ENCODE measurements at places on chromosomes 1 and 21.

GRCh38 chr1:228744356-228744755 is 9.1 kb downstream of the RHOU start:
- DNase-seq, result no peak

GRCh38 chr1:30518186-30518585 is 205.2 kb downstream of the MATN1 start:
- no peak for DNase-seq

- no peak for DNase-seq
Measured at GRCh38 chr1:168910403-168910802, 181.4 kb upstream of the DPT start.

- DNase-seq, result no peak
Measured at GRCh38 chr1:59025201-59025600, 241.4 kb upstream of the JUN start.

- no peak for DNase-seq
Measured at GRCh38 chr1:82062206-82062605, 261.5 kb downstream of the ADGRL2 start.

- no peak for DNase-seq
Measured at GRCh38 chr1:182175361-182175931, 113.9 kb upstream of the ZNF648 start.

- no peak for DNase-seq
Measured at GRCh38 chr1:48038270-48038767, 41.1 kb upstream of the TRABD2B start.

- DNase-seq, result no peak
Measured at GRCh38 chr1:38454236-38454635, 405.3 kb downstream of the RRAGC start.

- no peak for DNase-seq
Measured at GRCh38 chr1:246769306-246769705, 45.1 kb downstream of the SCCPDH start.

- no peak for DNase-seq
Measured at GRCh38 chr21:34593423-34593822, 21.5 kb downstream of the RCAN1 start.

- no peak for DNase-seq
Measured at GRCh38 chr1:94093396-94093795, 27.6 kb downstream of the ABCA4 start.

- no peak for DNase-seq
Measured at GRCh38 chr1:26274801-26275425, 5.0 kb upstream of the SH3BGRL3 start.

- no peak for DNase-seq
Measured at GRCh38 chr1:212640223-212640878, 31.8 kb downstream of the ATF3 start.

- DNase-seq, result no peak
Measured at GRCh38 chr21:35811191-35811806, 249.0 kb downstream of the SETD4 start.

GRCh38 chr1:99645699-99646531 is at the start of gene PALMD:
PALMD (plus strand) TSS chr1:99646113; CDS start chr1:99646318, 205 bp downstream.
- no peak for DNase-seq

DNA sequence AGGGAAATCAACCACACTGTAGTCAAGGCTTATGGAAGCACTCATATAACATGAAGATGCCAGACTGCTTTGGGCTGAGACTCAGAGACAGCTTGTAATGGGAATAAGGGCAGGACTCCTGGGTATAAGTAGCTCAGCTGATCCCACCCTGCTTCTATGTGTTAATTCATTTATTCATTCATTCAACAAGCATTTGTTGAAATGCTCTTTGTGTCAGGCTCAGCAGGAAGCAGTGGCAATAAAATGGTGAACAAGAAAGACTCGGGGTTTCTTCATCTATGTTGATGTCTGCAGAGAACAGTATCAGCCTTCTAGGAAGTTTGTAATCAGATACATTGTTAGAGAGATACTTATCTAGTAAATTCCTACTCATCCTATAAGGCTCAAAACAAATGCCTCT is 145.5 kb upstream of the DMRTA2 start:
- no peak for DNase-seq

DNA sequence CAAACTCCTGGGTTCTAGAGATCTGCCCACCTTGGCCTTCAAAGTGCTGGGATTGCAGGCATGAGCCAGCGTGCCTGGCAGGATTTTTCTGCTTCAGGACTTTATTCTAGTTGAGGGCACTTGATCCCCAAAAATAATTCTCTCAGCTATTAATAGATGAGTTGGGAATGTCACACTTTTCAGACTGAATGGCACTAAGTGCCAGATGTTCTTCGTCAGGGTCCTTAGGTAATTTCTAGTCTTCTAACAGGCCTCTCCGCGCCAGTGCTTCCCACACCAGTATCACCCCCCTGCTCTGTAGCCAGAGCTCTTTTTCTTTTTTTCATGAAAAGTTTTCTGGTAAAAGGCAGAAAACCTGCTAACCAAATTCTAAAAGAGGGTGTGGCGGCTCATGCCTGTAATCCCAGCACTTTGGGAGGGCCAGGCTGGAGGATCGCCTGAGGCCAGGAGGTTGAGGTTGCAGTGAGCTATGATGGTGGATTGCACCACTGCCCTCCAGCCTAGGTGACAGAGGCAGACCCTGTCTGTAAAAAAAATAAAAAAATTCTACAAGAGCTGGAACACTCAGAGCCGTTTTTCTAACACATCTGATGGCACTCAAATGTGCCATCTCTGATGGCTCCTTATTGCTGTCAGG is 6.1 kb upstream of the SARS1 start:
- no peak for DNase-seq

DNA sequence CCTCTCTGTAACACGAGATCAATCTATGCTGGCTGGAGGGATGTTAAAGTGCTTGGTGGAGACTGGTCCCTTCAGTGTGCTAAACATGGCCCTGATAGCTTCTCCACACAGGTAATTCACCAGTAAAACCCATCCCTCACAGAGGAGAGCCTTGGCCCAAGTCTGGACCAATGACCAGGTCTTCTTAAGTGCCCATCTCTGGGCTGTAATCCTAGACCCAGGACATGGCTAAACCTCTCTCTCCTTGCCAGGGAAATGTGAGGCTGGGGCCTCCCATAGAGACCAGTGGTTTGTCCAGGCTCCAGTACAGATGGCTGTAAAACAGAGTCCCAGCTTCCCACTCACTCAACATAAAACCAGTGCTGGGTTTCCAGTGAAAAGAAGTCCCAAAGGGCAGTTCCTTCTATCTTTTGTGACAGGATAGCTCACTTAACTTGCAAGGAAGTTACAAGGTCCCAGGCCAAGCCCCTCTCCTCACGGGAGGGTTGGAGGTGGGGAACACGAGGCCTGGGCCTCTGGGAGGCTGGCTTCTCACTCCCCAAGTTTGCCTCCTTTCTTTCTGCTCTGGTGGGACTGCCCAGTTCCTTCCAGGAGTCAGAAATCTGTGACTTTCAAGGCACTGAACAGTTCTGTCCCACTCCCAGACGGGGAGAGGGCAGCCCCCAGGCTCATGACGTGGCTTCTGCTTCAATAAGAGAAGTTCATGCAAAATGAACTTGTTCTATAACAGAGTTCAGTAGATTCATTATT is 2.2 kb upstream of the KIF17 start:
- DNase-seq, result no peak

DNA sequence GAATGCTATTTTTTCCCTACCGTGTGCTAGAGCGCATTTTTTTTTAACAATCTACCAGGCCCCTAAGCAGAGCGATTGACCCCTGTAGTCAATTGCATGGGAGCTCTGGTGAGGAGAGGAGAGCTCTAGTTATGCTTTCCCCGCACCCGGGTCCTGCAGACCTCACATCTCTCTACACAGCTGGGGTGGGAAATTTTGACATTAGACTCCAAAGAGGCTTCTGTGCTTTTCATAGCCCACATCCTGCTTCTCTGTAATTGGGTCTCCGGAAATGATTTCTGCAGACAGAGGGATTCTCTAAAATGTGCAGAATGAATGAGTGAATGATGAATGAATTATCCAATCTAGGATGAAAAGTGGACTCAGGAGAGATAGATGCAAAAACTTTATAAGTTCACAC is 41.5 kb upstream of the DUSP10 start:
- no peak for DNase-seq

- DNase-seq, result no peak
Measured at GRCh38 chr1:117616967-117617366, 11.1 kb downstream of the TENT5C start.

DNA sequence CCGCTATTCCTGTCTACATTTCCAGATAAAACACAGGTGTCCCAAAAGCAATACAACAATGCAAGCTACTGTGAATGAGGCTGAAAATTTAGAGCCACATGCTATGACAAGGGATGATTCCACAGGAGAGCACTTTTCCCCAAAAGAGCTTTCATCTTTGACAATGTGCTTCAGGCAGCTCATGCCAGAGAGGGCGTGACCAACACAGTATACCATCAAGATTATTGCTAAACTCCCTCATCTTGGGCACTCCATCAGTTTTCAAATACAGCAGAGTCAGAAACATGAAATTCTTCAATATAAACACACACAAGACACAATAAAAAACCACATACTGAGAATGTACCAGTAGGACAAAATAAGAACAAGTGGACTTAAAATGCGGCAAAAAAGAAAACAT is 6.7 kb downstream of the GON4L start:
- DNase-seq, result no peak

GRCh38 chr1:119903443-119903835 is 7.1 kb upstream of the ADAM30 start:
- DNase-seq, result no peak

DNA sequence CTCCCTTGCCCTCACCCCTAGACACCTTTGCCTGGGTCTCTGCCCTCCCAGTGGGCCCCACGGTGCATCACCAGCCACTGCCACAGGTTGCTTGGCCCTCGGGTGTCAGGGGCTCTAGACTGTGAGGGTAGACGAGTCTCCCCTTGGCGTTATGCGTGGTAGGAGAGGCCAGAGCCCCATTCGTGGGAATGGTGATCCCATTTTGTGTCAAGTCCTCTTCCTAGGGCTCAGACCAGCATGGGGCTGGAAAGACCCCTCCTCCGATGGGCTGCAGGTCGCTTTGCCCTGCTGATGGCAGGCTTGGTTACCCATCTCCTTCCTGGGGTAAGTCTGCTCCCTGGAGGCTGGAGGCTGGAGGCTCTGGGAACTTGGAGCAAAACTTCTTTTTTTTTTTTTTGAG is 42.4 kb downstream of the SLC30A1 start:
- no peak for DNase-seq

- peak; percentile 28 for DNase-seq
Measured at GRCh38 chr1:154186177-154186576, 5.7 kb downstream of the TPM3 start.

All from stimulated activated CD8-positive, alpha-beta memory T cell treated with anti-CD3 and anti-CD28 coated beads, Interleukin-12 subunit alpha, Interleukin-12 subunit beta, amount 100 ng/mL, for 1 hour (primary cell).